T47D (cell line): ENCODE measurements at places on chromosomes 1 and 21.

GRCh38 chr1:172179918-172180317 lies 240.6 kb upstream of the C1orf105 start:
- no peak for DNase-seq

- DNase-seq = no peak
Measured at GRCh38 chr1:109948285-109948630, 36.3 kb upstream of the AHCYL1 start.

GRCh38 chr1:158327481-158327880 lies 3.9 kb downstream of the CD1B start:
- no peak for DNase-seq

GRCh38 chr1:34066981-34067603 lies 97.9 kb downstream of the CSMD2 start:
- DNase-seq = no peak

GRCh38 chr1:42747125-42747524 lies 7.1 kb upstream of the CLDN19 start:
- no peak for DNase-seq

DNA sequence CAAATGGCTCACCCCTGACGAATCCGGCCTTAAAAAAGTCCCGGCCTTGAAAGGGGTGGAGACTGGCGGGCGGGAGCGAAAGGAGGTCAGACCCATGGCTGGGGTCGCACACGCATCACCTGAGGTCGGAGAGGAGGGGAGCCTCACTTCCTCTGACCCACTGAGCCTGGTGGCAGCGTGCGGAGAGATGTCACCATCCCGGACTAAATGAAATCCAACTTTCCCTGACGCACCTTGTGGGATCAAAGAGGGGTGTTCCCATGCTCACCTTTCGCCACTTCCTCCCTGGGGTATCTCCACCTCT lies 709 bp upstream of the SLC41A1 start:
- no peak for DNase-seq

DNA sequence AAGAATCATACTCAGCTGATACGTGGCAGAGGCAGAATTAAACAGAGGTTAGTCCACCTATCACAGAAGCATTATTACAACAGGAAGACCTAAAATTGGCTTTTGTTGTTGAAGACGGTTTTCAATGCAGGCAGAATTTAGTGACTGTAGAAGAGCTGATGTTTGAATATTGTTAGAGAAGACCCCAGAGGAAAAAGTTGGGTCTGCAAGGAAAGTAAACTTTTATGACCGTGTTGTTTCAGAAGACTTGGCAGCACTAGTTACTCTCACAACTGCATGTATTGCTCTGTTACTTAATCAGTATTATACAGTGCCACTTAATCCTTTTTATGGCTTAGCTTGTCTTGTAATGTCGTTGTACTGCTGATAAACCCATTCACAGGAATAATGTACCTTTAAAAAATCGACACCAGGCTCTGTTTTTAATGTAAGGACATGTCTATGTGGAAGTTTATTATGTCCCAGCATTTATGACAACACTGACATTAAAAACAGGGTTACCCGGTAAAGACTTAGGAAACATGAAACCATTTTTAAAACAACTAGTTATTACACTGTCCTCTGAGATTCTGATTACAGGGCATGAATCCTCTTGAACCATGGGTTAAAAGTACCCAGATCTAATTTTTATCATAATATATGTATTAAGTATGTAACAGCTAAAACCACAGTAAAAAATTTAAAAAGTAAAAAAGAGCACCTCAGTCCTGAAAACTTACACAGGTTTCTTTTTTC lies 235.4 kb downstream of the TTLL7 start:
- DNase-seq = no peak

DNA sequence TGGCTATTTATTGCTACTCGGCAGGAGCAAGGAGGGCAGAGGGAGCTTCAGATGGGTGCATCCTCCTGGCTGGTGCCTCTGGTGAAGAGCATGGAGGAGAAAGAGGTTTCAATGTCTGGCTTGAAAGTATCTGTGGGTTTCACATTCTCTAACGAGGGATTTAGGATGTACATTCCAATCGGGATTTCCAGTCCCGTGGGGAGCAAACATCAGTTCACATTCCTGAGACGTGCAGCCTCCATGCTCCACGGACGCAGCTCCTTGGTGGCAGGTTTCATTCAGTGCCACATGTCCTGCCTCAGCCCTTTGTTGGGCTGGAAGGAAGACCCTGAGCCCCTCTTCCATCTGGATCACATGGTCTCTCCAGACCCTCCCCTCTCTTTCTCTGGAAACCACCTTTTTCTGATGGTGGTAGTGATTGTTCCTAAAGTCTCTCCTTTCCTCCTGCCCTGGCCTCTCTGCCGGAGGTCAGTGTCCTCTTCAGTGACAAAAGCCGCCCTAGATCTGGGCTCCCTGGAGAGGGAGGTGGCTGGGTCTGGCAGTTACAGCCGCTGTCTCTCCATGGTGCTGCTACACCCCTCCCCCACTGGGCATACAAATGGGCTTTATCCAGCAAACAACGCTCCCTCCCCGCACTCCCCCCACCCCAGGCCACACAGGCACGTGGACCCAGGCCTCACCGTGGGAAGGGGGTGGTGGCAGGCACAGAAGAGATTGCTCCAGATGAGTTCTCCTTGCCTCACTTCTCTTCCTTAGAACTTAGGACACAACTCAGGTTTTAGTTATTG lies 826 bp upstream of the CA14 start:
- no peak for DNase-seq

DNA sequence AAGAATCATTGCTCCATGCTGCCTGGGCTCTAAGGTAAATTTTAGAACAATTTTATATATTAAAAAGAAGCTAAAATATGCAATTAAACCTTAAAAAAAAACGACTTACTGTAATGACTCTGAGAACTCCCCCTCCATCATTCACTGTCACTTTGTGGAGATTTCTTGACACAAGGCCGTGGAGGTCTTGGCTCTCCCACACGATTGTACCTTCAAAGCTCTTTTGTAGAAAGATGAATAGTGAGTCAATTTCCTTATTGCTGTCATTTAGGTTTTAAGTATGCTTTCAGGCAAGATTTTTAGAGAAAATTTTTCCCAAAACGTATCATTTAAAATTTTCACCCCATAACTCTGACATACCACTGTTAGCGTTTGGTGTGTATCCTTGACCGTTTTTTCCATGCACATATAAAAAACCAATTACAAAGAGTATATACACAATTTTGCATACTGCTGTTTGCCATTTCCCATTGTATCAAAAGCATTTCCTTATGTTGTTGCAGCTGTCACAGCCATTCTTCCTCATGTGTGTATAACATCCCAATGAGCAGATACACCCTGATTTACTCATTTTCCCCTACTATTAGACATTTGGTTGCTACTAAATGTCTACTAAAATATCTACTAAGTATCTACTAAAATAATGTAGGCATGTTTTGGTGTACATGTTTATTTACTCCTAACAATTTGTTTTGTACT lies 33.4 kb downstream of the B3GALNT2 start:
- DNase-seq = no peak

DNA sequence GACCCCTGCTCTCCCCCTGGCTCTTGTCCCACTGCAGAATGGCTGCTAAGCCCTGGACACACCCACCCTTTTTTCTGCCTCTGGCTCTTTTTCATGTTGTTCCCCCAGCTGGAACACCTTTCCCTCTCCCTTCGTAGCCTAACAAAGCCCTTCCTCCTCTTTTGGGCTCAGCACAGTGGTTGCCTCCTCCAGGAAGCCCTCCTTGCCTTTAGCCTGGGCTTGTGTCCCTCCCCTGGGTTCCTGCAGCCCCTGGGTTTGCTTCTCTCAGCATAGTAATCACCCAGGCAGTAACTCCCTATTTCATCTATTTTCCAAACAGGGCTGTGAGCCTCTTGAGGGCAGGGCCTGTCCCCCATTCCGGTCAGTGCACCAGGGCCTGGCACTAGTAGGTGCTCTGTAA lies 19.8 kb upstream of the ACTL8 start:
- no peak for DNase-seq

DNA sequence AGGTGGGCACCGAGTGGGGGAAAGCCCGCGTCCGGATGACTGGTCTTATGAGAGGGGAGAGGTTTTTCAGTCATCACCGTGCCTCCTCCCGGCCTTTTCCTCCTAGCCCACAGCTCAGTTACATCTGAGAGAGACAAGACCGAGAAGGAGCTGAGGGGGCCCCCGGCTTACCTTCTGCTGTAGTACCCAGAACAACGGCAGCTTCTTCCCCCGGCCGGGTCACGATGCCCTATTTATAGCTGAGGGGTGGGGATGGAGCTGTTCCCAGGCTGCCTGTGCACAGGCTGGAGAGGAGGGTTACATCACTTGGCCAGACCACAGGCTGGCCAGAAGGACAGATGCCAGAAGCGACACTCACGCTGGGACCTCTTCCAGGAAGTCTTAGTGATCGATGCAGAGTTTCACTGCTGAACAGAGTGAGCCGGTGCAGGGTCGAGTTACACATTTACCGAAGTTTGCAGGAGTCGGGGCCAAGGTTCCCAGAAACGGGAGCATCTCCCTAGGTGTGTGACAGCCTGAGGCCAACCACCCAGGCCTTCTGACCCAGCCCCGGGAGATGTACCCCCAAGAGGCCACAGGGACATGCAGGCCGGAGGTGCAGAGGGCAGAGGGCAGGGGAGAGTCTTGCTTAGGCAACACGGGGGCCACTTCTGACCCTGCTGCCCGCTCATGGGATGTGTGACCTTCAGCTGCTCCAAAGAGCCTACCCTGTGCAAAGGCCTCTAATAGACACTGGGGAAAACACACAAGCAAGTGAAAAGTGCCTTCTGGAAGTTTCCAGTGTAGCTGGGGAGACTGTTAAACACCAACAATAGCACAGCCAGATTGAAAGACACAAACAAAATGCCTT lies at the start of gene AGT:
TSS of gene AGT (minus strand) at position 208 of the 850 bp plus-strand sequence. CDS start 3,299 bp downstream, outside the sequence.
- DNase-seq = peak; percentile 34

GRCh38 chr1:56790036-56790435 lies 29.2 kb downstream of the FYB2 start:
- no peak for DNase-seq

GRCh38 chr1:24964811-24965570 lies 34.9 kb upstream of the RUNX3 start:
- DNase-seq = no peak

- DNase-seq = no peak
Measured at GRCh38 chr1:234944439-234945344, 183.9 kb downstream of the TOMM20 start.

DNA sequence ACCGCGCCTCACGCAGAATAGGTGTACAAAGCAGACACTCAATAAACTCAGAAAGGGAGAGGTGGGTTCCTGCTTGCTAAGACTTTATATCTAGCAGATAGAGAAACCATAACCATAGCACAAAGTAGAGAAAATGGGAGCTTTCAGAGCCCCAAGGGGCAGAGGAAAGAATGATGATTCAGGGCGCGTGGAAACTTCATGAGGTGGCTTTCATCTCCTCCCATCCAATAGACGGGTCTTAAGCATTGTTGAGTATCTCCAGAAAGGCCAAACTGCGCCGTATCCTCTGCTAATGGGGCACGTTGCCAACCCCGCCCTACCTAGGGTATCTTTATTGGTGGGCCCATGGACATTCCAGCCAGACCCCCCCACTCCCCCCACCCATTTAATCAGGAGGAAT lies 778 bp upstream of the MIXL1 start:
- DNase-seq = no peak

- DNase-seq = no peak
Measured at GRCh38 chr1:46396441-46397398, 2.6 kb downstream of the FAAH start.

GRCh38 chr1:153246018-153246417 lies 13.5 kb upstream of the LORICRIN start:
- DNase-seq = no peak

DNA sequence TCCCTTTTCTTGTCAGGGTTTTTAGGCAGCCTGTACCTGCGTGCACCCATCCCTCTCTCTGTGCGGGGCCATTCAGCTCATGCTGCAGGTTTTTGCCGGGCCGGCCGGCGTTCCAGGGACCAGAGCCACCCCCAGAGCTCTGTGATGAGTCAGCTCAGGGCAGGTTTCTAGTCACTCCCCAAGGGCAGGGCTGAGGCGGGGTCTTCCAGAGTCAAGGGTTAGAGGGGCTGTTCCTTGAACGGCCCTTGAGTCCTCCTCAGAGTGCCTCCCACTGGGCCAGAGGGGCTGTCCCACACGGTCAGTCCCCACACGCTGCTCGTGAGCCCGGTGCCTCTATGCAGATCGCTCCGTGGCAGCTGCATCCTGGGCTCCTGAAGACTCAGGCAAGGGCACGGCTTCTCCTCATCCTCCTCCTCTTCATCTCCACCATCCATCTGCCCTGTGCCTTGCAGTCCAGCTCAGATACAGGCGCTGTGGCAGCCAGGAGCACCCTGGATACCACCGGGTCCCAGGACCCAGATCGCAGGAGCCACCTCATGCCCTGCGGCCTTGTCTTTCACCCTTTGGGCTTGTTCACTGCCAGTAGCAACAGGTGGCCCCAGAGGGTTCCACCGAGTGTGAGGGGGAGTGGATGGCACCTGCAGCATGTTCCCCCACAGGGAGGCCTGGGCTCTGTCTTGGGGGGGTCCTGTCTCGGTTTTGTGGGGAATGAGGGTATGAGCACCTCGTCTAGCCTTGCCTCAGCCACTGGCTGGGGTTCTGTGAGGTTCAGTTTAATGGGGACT lies 17.4 kb downstream of the SLX9 start:
- DNase-seq = no peak

GRCh38 chr21:45971616-45972352 lies 9.8 kb upstream of the COL6A1 start:
- no peak for DNase-seq

GRCh38 chr1:43431676-43432075 lies 22.1 kb downstream of the HYI start:
- DNase-seq = no peak
